Esophagus muscularis mucosa (tissue), 4 donors: ENCODE measurements at places on chromosomes 2 and 18. TPM values are rescaled to one million over a fixed set of nuclear protein-coding genes. Genes with fewer than 3 reads are reported as not detected.

Gene SCN2A
- 0.17 TPM for total RNA-seq

DNA sequence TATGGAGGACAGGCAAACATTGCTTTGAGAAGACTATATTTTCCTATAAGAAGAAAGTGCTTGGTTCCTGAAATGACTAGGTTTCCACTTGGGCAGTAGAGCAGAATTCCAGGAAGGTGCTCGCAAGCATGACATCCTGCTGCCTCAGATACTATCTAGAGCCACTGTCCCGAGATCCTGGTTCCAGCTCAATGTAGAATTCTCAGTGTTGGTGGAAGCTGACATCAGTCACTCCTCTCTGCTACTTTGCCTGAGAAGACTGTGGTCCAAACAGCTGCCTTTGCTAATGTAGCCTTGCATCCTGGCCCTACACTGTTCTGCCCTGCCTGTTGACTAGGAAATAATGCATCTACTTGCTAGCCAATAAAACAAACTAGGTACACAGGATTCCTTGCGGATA lies 50.0 kb upstream of the ITGA6 start:
- DNase-seq = no peak

Gene ANTXR1
- total RNA-seq = 86.3 TPM

GRCh38 chr2:144334551-144334950 lies 185.4 kb downstream of the ZEB2 start:
- DNase-seq = no peak

- DNase-seq = no peak
These were observed 10.6 kb upstream of the WIPF1 start for GRCh38 chr2:174607989-174608865.

- DNase-seq = peak; percentile 90
These were observed 106.8 kb downstream of the HRH4 start for GRCh38 chr18:24567199-24567598.

DNA sequence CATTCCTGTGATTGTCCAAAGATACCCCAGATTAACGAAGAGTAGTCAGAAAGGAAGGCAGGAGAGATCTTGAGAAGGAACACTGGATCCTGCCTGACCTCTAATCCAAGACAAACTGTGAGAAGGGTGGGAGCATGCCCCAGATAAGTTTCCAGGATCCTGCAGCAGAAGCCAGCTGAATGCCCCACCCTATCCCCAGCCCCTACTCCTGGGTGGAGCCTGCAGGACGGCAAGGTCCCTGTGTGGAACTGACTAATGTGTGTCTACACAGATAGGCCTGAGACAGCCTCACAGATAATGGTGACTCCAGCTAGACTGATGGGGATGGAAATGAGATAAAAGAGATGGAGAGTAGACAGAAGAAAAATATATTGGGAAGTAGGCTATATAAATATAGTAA lies 174.3 kb downstream of the PDE1A start:
- DNase-seq = no peak

- DNase-seq = no peak
These were observed 47.1 kb downstream of the PRKCE start for GRCh38 chr2:45698554-45698953.

DNA sequence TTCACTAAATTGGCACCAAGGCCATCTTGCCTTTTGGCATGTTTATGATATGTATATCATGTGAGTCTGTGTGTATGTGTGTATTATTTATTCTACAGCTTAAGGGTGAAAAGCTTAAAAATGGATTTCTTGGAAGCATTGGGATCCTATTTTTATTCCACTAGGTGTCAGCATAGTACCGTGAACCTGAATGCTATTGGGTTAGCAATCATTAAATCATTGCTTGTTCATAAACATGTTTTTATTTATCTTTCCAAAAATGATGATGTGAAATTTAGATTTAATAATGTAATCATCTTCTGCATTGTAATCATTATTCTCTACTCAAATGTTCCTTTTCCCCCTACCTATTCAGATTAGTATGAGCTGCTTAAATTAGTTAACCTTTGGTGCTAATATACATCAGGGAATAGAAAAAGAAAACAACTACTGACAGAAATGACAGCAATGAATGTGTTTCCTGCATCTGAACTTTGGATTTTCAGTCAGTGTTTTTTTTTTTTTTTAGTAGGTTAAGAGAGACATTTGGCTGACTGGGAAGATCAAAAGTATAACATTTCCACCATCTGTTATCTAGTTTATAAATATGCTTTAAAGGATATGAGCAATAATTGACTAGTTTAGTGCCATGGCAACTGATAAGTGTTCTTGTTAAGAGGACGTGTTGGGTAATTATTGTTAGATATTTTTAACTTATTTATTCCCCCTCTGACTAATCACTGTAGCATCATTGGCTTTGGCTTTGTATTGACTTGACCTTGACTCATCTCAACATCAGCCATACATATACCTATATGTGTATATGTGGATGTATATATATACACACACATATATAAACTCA lies 14.1 kb upstream of the ZSWIM2 start:
- no peak for DNase-seq

DNA sequence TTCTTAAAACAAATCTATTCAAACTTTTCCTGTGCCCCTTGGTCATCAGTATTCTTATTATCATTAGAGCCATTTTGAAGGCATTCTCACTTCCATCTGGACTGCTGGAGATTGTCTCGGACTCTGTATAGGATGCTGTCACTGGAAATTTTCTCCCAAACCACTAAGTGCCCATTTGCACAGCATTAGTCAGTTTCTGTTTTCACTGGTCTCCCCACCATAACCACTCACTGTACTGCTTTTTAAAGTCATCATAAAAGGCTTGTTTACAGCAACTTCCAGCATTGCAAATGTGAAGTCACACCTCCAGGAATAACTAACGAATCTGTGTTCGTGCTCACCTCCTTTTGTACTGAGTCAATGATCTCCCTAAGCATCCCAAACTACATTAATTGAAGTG lies 150.9 kb upstream of the SERTAD2 start:
- DNase-seq = no peak

GRCh38 chr2:32947484-32948143 lies 861 bp downstream of the LTBP1 start:
- DNase-seq = peak; percentile 88

DNA sequence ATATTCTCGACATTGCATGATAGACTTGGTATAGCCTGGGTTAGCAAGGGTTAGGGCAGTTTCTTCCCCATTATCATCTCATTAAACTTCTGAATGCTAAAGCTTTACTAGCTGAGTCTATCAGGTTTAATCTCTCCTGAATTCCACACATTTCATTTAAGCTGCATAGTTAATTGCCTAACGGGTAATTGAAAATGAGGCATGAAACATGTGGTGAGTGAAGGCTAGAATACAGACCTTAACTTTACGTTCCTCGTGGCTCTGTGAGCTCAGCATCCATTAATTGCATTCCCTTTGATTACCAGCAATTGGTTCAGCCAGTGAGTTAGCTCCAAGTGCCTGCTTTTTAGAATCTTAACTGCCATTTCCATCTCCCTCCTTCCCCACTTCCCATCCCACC lies 126.5 kb upstream of the MEX3C start:
- DNase-seq = no peak

Gene IL36B
- total RNA-seq = not detected

DNA sequence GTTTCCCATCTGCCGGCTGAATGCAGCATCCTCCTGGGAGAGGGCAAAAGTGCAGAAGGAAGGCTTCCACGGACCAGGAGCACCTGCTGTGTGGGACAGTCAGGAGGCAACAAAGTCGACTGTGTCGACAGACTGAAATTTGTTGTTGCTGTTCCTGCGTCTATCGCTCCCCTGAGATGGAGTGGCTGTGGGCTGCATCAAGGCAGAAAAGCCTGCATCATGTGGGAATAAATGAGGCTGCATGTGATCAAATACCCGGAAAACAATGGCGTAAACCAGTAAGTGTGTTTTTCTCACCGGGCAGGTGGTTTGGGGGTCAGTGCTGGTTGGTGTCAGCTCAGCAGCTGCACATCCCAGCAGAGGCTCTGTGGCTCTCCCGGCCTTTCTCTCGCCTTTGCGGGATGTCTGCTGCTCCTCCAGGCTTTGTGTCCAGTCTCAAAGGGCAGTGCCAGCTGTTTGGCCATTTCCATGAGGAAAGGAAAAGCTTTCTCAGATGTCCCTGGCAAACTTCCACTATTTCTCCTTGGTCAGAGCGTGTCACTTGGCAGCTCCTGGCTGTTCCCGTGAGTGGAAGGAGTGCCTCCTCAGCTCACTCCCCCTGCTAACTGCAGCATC lies 262.4 kb downstream of the NDUFA10 start:
- no peak for DNase-seq

DNA sequence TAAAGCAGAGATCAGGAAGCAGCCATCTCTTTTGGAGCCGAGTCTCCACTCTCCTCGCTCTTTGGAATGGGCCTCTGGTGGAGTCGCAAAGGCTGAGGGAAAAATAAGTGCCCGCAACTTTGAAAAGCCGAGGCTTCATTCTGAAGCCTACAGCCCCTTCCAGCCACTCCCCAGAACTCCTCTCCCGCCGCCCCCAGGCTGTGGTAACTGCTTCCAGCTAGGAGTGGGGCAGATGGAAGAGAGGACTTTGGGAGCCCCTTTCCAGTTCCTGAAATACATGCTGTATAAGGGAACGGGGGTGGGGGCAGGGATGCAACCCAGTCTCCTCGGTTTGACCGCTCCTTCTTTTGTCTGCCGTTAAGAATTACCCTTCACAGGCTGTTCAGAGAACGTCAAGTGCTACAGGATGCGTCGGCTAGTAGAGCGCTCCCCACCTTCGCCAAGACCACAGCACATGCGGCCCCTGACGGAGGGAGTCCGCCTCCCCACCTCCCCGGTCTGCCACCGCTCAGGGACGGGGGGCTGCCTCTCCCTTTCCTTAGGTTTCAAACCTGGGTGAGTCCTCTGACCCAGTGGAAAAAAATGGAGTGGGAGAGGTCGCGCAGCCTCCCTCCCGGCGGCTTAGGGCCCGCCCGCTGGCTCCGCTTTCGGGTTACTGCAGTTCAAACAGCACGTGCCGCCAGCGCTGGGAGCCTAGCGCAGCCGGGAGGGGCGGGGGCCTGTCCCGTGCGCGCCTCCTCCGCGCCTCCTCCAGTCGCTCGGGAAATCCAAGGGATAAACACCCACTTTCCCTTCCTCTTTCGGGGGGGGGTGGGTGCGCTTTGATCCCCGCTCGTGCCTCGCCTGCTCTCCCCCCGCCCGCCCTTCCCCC lies 4.9 kb downstream of the CYP26B1 start:
- DNase-seq = no peak

GRCh38 chr2:11123001-11123809 lies 32.1 kb upstream of the SLC66A3 start:
- no peak for DNase-seq

DNA sequence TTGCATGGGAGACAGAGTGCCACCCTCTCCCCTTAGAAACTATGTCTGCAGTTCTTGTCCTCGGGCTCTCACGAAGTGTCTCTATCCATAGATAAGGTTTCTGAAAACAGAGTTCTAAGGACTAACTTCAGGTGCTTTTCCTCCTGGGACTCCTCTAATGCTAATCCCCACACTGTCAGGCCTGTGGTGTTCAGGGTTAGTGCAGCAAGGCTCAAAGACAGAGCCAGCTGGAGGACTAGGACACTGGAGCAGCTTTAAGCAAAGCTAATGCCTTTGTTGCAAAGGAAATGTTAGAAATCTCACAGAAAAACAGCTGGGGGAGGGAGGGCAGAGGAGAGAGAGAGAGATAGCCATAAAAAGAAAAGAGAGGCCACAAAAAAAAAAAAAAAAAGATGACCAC lies 824.0 kb upstream of the FSHR start:
- no peak for DNase-seq

Gene GCKR
- not detected for total RNA-seq

GRCh38 chr2:55842046-55842445 lies 81.5 kb downstream of the EFEMP1 start:
- no peak for DNase-seq

DNA sequence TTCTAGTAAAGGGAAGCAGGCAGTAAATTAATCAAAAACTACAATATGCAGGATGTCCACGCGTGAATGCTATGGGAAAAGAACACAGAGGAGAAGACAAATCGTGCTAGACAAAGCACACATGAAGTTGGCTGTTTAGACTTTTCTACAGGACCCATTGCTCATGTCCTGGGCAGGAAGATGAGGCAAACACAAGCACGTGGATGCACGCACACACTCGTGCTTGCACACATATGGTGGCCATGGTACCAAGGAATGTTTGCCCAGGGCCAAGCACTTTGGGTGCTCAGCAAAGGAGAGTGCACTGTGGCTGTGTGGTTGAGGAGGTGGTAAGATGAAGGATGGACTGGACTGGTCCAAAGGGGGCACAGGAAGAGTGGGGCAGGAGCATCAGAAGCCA lies 80.2 kb upstream of the MCFD2 start:
- no peak for DNase-seq

DNA sequence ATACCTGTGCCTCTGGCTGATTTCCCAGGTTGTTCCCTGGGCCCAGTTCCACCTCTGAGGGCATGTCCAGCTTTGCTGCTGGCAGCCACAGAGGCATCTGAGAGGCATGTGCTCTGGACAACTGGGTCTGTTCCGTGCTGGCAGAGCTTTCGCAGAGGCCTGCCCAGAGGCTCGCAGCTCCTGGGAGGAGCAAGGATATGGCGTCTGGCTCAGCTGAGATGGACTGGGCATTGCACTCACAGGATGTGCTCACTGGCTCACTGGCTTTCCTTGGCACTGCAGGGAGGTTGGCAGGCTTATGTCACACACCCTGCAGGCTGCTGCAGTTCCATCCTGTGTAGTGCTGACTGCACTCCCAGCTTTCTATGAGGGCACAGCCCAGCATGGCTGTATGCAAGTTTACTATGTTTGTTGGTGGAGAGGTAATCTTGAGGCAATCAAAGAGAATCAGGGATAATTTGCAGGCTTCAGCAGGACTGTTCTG lies 172.3 kb downstream of the PRKCE start:
- DNase-seq = no peak

Gene FASTKD2
- 31.3 TPM for total RNA-seq

- DNase-seq = no peak
These were observed 146.8 kb upstream of the PID1 start for GRCh38 chr2:229417916-229418315.

Gene CAVIN2
- total RNA-seq = 139 TPM

Gene LYG2
- total RNA-seq = not detected

Gene RFTN2
- 7.4 TPM for total RNA-seq

GRCh38 chr2:42036413-42036812 lies 11.4 kb upstream of the PKDCC start:
- no peak for DNase-seq

Gene NPHP1
- 9.7 TPM for total RNA-seq

Gene LIMS2
- 185 TPM for total RNA-seq

DNA sequence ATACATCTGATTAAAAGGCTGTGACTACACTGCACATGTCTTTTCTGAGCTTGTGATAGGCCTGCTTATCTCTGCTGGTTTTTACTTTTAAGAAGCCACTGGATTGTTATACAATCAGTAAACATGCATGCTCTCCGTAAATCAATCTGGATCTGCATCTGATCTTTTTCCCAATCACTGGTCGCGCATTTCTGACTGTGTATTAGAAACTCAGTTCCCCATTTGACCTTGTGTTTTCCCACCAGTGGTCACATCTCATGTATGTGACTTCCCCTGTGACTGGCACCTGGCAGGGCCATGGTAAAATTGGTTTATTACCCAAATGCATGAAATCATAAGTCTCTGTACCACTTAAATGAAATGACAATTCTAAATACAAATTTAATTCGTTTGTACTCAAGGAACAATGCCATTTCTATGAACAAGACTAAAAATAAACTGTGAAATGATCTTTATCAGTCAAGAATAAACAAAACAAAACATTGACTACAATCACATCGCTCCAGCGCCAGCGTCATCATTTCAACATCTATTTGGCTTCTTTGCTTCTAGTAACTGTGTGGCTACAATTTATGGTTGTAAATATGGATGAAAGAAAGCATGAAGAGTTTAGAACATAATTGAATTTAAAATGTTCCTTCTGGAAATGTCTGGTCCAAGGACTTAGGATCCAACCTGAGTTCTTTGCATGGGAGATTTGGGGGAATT lies 396.6 kb upstream of the TRIB2 start:
- DNase-seq = no peak

Gene CD28
- 0.23 TPM for total RNA-seq
